ENCODE measurements at places on chromosomes 3 and 15.

DNA sequence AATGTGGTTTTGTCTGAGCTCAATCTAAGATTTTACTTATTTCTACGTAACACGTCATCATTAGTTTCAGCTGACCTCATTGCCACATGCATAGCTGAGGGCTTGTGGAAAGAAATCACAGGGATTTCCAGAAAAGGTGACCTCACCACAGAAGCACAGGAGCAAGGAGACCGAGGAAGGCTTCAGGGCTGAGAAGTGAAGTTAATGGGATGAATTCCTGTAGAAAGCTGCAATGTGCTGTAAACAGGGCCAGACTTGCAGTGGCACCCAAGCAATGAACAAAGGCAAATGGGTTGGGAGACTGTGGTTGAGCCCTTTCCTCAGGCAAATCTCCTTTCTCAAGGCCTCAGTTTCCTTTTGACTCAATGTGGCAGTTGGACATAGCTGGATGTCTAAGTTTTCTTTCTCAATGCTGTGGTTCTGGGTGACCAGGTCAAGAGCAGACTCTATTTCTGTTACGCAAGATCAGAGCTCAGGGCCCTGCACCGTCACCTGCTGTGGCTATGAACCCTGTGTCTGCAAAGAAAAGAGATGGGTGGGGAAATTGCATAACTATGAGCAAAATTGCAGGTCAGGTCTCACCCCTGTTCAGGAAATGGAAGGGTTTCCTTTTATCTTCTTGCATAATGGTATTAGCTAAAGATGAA lies 252.2 kb upstream of the TBL1XR1 start:
- DNase-seq, result peak; percentile 91

DNA sequence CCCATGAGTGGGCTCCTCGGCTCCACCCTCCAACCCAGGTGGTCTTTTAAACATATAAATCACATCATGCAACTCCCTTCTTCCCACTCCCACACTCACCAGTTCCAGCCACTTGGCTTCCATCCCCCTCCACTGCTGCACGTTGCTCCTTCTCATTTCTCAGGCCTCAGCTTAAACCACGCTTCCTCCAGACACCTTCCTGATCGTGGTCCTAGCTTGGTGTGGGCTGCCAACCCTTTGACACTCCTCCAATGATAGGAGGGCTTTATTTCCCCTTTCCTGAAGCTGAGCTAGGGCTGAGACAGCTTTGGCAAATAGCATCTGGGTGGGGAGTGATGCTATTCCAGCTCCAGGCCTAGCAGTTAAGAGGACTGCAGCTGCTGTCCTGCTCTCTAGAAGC lies 130.1 kb downstream of the SRGAP3 start:
- peak; percentile 21 for DNase-seq

GRCh38 chr15:29270169-29270955 lies 740 bp upstream of the NSMCE3 start:
- DNase-seq, result no peak

DNA sequence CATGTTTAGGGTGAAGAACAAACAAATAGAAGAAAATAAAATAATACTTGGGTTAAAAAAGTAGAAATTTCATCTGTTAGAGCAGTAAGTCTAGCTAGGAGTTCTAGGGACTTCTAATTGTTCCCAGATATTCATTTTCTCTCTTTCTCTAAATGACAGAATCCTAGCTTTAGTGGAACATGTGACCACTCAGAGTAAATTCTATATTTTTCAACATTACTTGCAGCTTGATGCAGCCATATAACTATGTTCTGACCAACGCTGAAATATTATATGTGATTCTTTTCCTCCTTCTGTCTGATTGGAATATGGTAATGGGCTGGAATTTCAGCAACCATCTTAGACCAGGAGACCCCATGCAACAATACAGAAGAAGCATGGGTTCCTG lies 8.1 kb downstream of the PTX3 start:
- no peak for DNase-seq

- DNase-seq, result no peak
Measured at GRCh38 chr3:128009952-128010846, 42.0 kb upstream of the SEC61A1 start.

Data from HL-60 (cell line).